T-helper 17 cell (primary cell): ENCODE measurements at places on chromosomes 3 and 15. TPM values are rescaled to one million over a fixed set of nuclear protein-coding genes. Genes with fewer than 3 reads are reported as not detected.

GRCh38 chr3:52779011-52779836, 1.8 kb downstream of the ITIH1 start:
- peaks cover 3% of the 10 kb centered on the region for H3K36me3 ChIP-seq
- peaks cover 30% of the 10 kb centered on the region for H3K27me3 ChIP-seq
- H3K4me1 ChIP-seq = peaks cover 3% of the 10 kb centered on the region
- H3K27ac ChIP-seq = no peak overlapping the region
- DNase-seq = no peak

Gene CPNE9
- not detected for total RNA-seq

- no peak for DNase-seq
- peaks cover 3% of the 10 kb centered on the region for H3K36me3 ChIP-seq
Measured at GRCh38 chr3:42229942-42230688, 35.9 kb downstream of the CCK start.

Gene SNX22
- total RNA-seq = 0.42 TPM

Gene ABI3BP
- total RNA-seq = not detected

DNA sequence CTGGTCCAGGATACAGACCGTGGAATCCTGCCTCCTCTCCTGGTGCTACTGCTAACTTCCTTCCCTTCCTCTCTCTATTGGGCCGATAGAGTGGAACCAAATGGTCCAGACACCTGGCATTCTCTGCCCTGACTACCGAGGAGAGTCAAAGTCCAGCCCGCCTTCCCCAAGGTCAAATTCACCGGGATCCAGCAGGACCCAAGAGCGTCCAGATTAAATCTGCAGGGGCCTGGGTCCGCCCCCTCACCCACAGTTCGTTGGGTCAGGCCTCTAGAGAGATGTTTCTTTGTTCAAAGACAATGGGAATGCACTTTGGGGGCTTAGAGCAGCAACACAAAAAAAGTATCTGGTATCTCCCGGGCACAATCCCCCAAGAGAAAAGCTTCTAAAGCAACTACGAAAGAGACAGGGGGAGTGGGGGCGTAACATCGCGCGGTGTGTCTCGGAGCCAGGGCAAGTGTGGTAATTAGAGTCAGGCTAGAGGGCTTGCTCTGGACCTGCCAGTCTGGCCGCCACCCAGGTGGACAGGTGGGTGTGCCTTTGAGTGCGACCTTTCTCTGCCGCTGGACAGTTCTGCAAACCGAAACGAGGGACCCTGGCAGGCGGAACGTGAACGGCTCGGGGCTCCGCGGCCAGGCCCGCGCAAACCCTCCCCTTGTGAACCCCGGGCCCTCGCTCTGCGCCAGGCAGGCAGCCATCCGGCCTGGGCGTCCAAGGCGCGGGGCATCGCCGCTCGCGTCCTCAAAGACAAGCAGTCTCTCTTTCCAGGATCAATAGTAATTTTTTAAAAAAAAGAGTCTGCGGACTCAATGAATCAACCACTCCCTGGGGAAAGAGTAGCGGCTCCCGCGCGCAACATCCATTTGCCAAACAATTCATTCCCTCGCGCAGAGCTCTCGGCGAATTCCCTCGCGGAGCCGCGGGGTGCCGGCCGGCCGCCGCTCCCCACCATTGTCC, 806 bp downstream of the KLHL25 start:
- no peaks in the 10 kb centered on the region for H3K36me3 ChIP-seq
- H3K4me3 ChIP-seq = peak overlapping the region; percentile 92
- peaks cover 40% of the 10 kb centered on the region for H3K4me1 ChIP-seq
- peak; percentile 22 for DNase-seq

GRCh38 chr3:58032186-58032585, 24.0 kb downstream of the FLNB start:
- H3K36me3 ChIP-seq = peaks cover 7% of the 10 kb centered on the region
- H3K27ac ChIP-seq = no peak overlapping the region
- H3K4me1 ChIP-seq = peaks cover 35% of the 10 kb centered on the region
- no peak for DNase-seq
- H3K4me3 ChIP-seq = no peak overlapping the region

DNA sequence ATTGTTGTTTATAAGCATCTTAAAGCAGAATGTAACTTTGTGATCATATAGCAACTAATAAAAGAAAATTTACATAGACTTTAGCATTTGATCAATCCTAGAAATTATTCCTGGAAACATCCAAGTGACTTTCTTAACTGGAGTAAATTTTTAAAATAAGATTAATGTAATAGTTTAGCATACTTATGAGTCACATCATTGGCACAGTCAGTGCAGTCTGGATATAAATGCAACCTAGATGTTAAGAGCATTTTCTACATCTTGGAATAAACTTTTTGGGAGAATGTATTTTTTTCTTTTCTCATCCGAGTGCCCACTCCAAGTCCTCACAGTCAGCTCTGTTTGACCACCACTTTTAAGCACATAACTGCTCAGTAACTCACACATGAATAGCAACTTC, 324.6 kb upstream of the PLSCR5 start:
- no peak overlapping the region for H3K4me3 ChIP-seq
- no peaks in the 10 kb centered on the region for H3K4me1 ChIP-seq
- H3K27me3 ChIP-seq = no peaks in the 10 kb centered on the region
- no peak overlapping the region for H3K27ac ChIP-seq
- no peaks in the 10 kb centered on the region for H3K36me3 ChIP-seq
- no peak for DNase-seq

DNA sequence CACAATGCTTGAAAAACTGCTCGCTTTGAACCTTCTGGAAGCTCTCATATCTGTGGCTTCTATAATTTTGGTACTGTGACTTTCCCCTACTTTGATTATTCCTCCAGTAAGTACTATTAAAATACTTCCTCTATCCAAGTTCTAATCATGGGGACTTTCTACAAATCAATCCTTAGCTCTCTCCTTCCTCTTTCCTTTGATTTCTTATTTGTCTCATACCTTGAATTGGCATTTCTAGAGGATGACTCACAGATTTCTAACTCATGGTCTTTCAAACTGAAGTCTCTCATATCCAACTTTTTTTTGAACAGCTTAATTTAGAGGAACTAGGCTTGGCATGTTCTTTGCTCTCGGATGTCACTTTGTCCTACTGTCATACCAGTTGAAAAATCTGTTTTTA, 241.8 kb downstream of the TBC1D5 start:
- no peak for DNase-seq
- no peaks in the 10 kb centered on the region for H3K27me3 ChIP-seq
- H3K4me3 ChIP-seq = no peak overlapping the region
- peaks cover 3% of the 10 kb centered on the region for H3K4me1 ChIP-seq

GRCh38 chr15:60389261-60390077, 8.3 kb downstream of the ANXA2 start:
- no peaks in the 10 kb centered on the region for H3K27me3 ChIP-seq
- H3K4me1 ChIP-seq = peaks cover 63% of the 10 kb centered on the region
- H3K36me3 ChIP-seq = peaks cover 4% of the 10 kb centered on the region
- peak; percentile 15 for DNase-seq
- H3K4me3 ChIP-seq = peak overlapping the region; percentile 91

Gene GOLGA8G
- total RNA-seq = not detected

Gene RTP3
- total RNA-seq = not detected

DNA sequence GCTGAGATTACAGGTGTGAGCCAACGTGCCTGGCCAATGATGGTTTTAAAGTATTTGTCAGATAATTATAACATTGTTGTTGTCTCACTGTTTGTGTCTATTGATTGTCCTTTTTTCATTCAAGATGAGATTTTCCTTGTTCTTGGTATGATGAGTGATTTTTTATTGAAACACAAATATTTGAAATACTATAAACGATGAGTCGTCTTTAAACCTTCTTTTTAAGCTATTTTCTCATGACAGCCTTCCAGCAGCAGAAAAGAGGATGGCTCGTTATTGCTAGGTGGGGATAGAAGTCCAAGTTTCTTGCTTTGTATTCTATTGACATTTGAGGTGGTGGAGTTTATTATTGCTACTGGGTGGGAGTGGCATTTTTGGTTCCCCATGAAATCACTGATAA, 61.7 kb upstream of the MDFIC2 start:
- no peak overlapping the region for H3K27ac ChIP-seq
- no peak overlapping the region for H3K4me3 ChIP-seq
- DNase-seq = no peak
- H3K4me1 ChIP-seq = no peaks in the 10 kb centered on the region
- H3K36me3 ChIP-seq = no peaks in the 10 kb centered on the region

Gene PLA2G4D
- total RNA-seq = not detected

Gene GPR149
- not detected for total RNA-seq

Gene SERINC4
- total RNA-seq = 0.32 TPM

DNA sequence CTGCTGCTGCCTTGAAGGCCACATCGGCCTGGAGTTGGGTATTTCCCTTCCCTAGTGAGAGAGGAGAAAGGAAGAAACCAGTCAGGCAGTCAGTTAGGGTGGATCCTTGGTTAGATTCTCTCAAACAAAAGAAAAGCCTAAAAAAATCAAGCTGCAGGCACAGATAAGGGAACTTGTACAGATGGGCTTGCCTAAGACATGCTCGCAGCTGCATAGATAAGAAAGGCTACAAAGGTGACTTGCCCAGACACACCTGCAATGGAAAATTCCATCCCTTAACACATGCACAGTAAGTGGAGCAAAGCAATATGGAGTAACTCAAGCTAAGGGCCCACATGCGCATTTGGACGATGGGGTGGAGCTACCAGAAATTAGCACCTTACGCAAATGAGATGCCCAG, 199.7 kb upstream of the ARPP21 start:
- no peaks in the 10 kb centered on the region for H3K36me3 ChIP-seq
- no peak for DNase-seq
- H3K27ac ChIP-seq = no peak overlapping the region
- H3K4me3 ChIP-seq = no peak overlapping the region

GRCh38 chr15:60932051-60932915, 296.8 kb downstream of the RORA start:
- H3K27me3 ChIP-seq = peaks cover 7% of the 10 kb centered on the region
- H3K4me1 ChIP-seq = peaks cover 17% of the 10 kb centered on the region
- peak overlapping the region; percentile 31 for H3K4me3 ChIP-seq
- DNase-seq = peak; percentile 51
- no peaks in the 10 kb centered on the region for H3K36me3 ChIP-seq

GRCh38 chr3:31967592-31967991, 13.5 kb downstream of the OSBPL10 start:
- H3K36me3 ChIP-seq = no peaks in the 10 kb centered on the region
- DNase-seq = no peak
- H3K27ac ChIP-seq = no peak overlapping the region
- no peak overlapping the region for H3K4me3 ChIP-seq
- peaks cover 36% of the 10 kb centered on the region for H3K27me3 ChIP-seq

DNA sequence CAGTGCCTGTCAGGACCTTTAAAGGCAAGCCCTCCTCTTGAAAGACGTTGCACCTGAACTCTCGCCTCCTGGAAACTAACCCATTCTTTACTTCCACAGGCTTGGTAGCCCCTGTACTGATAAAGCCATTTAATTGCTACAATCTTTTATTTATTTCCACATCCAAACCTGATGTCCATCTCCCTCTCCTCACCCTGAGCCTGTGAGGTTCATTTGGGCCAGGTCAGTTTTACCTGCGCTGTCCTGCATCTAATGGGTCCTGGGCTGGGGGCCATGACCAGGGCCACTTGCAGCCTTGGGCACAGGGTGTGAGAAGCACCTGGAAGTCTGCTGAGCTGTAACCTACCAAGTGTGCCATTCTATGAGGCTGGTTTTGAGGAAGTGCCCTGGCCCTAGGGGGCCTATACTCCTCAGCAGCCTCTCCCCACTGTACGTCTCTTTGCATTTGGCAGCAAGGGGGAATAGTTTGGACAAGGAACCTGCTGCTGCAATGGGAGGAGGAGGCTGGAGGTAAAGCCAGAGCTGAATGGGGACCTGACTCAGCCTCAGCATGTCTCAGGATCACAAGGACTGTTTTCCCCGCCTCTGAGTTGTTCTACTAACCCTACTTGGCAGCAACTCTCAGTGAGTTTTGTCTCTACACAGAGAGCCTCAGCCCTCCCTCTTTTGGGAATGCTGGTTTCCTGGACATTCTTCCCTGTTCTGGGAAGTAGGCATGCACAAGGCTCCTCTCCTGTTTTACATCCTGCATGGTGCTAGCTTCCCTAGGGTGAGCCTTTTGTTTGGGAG, 53.8 kb downstream of the WDR76 start:
- H3K4me3 ChIP-seq = no peak overlapping the region
- H3K36me3 ChIP-seq = no peaks in the 10 kb centered on the region
- no peak overlapping the region for H3K27ac ChIP-seq
- H3K4me1 ChIP-seq = no peaks in the 10 kb centered on the region
- H3K27me3 ChIP-seq = no peaks in the 10 kb centered on the region

DNA sequence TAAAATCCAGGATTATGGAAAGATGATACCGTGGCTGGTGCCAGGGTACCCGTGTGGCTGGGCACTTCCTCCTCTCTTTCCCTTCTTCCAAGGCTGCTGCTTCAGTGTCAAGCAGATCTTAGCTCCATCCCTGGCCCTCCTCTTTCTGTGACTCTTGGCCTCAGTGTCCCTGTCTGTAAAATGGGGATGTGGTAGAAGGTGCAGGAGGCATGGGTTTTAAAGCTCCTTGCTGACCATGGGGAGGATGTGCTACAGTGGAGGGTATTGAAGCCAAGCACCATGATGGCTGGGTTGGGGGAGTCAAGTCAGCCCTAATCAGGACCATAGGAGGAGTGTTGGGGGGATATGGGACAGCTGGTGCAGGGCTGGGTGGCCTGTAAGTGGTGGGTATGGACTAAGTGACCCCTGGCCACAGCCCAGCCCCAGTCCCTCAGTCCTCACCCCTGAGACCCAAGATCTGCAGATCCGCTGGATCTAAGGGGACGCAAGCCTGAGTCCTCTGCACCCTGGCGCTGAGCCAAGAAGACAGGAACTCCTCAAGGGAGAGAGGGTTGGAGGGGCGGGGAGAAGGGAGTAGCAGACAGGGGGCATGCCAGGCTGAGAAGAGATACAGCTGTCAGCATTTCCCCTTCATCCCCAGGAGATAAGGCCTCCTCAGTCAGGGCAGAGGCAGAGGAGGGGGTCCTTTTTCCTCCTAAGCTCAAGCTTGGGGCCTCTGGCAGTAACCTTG, 12.0 kb downstream of the PTH1R start:
- no peak overlapping the region for H3K4me3 ChIP-seq
- H3K4me1 ChIP-seq = peaks cover 4% of the 10 kb centered on the region
- H3K27ac ChIP-seq = no peak overlapping the region
- H3K27me3 ChIP-seq = peaks cover 54% of the 10 kb centered on the region
- no peak for DNase-seq

Gene PRSS50
- total RNA-seq = not detected

Gene FBN1
- total RNA-seq = 0.07 TPM

GRCh38 chr3:149407898-149408297, 30.4 kb upstream of the TM4SF1 start:
- no peak for DNase-seq
- H3K4me1 ChIP-seq = no peaks in the 10 kb centered on the region
- no peak overlapping the region for H3K4me3 ChIP-seq
- peaks cover 5% of the 10 kb centered on the region for H3K27me3 ChIP-seq
- no peak overlapping the region for H3K27ac ChIP-seq

- no peak overlapping the region for H3K4me3 ChIP-seq
- peaks cover 6% of the 10 kb centered on the region for H3K4me1 ChIP-seq
- DNase-seq = no peak
- H3K36me3 ChIP-seq = no peaks in the 10 kb centered on the region
- no peak overlapping the region for H3K27ac ChIP-seq
Measured at GRCh38 chr3:194086388-194087075, 49.4 kb upstream of the HES1 start.

Gene ADCY5
- not detected for total RNA-seq

- peak overlapping the region; percentile 90 for H3K4me3 ChIP-seq
- peak overlapping the region; percentile 93 for H3K27ac ChIP-seq
- no peaks in the 10 kb centered on the region for H3K27me3 ChIP-seq
- H3K4me1 ChIP-seq = peaks cover 33% of the 10 kb centered on the region
- H3K36me3 ChIP-seq = no peaks in the 10 kb centered on the region
- DNase-seq = no peak
Measured at GRCh38 chr3:127671523-127672428, 976 bp upstream of the ABTB1 start.

Gene MUSTN1
- 16.0 TPM for total RNA-seq
